ENCODE measurements at places on chromosomes 6 and 20.

GRCh38 chr6:1577896-1578745, 31.6 kb upstream of the FOXC1 start:
- DNase-seq: no peak

- DNase-seq: no peak
Observed at GRCh38 chr6:134882426-134883038, 67.4 kb downstream of the ALDH8A1 start.

DNA sequence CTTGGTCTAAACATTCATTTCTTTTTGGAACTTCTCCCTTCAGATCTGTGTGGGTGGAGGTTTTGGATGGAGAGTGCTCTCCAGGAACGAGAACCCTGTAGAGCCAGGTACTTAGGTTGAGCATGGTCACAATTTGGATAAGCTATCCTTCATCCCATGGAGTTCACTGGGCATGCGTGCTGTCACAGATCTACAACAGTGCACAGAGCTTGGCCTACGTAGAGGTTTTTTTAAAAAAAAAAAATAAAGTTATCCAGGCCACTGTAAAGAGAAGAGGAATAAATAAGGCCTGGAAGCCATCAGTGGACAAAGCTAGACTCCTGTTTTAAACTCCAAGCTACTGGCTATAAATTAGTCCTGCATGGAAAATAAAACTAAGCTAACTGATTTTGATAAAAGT, 165.6 kb downstream of the SLC24A3 start:
- no peak for DNase-seq

DNA sequence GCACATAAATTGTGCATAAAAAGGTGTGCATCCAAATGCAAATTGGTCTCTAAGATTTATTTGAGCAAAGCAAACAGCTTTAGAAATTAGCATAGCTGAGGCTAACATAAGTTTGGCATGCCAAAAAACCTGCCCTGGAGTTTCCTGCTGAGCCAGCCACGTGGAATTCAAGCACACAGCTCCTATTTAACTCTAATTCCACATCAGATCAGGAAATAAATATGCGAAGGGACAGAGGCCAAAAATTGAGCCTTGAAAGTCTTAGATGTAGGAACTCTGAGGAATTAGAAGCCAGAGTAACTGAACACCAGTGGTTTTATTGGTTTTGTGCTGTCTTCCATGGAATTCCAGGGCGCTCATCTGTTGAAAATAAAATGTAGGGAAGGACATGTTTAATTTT, 19.6 kb downstream of the SOBP start:
- no peak for DNase-seq

GRCh38 chr20:39048000-39048696, 86.0 kb downstream of the DHX35 start:
- DNase-seq: peak; percentile 44

DNA sequence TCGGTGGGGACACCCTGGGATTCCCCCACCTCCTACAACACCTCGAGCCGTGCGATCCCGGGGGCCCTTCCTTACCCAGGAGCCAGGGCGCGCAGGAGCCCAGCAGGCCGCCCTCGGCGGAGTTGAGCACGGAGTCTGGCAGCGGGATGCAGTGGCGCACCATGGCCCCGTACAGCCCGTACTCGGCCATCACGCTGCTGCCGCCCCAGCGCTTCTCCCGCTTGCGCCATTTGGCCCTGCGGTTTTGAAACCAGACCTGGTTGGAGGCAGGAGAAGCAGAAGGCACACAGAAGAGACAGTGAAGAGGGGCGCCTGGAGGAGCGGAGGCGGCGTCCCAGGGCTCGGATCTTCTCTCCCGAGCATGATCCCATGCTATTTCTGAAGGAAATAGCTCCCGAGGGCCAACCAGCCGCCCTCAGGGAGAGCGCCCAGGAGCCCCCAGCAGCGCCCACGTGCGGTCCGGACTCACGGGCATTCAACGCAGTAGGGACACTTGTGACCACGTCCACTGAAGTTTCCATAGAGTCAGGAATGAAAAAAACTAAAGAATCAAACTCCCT, 4.3 kb downstream of the VSX1 start:
- no peak for DNase-seq

DNA sequence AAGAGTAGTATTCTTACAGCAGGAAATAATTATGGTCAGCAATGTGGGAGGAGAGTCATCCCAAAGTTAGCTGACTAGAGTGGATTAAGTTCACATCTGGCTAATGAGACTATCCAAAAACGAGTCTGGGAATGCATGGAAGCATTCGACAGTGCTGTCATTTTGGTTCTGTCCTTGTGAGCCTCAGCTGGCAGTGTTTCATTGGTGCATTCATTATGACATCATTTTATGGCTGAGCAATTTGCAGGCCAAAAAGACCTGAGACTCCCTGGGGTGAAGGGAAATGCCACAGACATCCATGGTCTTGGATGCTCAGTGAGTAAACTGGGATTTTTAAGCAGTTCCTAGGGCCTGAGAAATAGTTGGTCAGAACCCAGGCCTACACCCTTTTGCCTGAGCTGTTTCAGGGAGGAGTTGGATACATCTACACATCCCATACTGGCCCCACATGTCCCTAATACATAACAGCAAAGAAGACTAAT, 196.4 kb upstream of the CCN2 start:
- DNase-seq: no peak

GRCh38 chr20:45433316-45433715, 17.4 kb downstream of the PIGT start:
- no peak for DNase-seq

DNA sequence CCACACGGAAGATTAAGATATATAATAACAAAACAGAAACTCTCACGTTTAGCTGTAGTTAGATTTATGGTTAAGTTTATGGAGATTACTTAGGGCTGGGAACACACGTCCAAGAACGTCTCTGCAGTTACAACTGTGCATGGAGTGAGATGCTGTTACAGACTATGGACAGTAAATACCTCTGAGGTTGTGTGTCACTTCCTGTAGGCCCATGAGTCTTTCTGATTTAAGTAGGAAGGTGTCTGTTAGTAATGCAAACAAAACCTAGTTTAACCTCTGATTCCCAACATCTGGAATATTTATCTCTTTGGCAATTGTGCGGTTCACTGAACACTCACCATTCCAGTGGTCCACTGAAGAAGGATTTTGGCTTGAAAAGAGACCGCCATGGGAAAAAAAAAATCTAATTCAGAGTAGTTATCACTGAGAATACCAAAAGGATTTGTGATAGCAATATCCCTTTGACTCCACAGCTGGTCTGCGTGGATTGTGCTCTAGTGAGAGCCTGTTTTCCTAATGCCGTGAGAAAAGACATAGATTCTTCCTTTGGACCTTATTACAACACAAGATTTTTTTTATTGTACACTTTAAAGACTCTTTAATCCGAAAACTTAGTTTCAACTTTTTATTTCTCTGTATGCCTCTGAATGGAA, 478.2 kb upstream of the CITED2 start:
- DNase-seq: no peak

GRCh38 chr6:133277228-133277899, 36.2 kb downstream of the EYA4 start:
- no peak for DNase-seq

DNA sequence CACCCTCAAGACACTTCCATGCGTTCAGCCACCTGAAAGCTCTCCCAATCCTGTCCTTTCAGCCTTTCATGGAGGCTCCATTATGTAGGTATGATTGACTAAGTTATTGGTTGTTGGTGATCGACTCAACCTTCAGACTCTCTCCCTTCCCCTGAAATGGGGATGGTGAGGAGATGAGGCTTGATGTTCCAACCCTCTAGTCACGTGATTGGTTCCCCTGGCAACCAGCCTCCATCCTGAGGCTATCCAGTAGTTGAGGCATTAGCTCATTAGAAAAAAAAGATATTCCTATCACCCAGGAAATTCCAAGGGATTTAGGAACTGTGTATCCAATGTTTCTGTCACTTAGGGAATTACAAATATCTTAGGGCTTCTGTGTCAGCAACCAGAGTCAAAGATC, 426.6 kb downstream of the PKHD1 start:
- DNase-seq: no peak

DNA sequence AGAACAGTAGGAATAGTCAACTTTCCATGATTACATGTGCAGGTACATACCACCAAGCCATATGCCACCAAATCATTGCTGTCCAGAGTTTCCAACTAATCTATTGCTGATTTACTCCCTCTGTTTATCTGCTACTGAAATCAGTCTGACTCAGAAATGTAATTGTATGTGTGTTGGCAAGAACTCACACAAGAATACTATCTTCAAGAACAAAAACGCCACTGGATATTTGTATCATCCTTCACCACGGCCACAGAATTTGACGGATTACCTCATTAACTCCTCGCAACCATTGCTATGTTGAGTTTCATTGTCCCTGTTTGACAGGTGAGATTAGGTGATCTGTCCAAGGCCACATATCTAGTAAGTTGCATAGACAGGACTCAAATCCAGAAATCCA, 159.2 kb downstream of the GMPR start:
- DNase-seq: no peak

DNA sequence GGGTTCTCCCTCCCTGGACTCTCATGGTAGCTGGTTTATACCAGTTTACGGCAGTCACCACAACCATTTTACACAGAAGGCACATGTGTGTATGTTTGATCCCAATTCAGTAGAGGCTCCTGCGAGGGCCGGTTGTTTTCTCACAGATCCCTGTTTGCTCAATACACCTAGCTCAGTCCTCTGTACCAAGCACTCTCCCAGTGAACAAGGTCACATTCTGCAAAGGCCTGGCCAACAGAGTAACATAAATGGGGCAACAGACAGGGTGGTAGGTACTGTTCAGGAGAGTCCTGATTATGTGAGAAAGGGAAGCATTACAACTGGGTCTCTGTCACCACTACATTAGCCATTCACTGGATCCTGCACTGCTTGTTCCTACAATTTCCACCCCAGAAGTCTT, 84.4 kb downstream of the ELOVL5 start:
- no peak for DNase-seq

- no peak for DNase-seq
Observed at GRCh38 chr6:132650429-132650828, 8.6 kb downstream of the TAAR1 start.

- DNase-seq: no peak
Observed at GRCh38 chr20:63835021-63835858, 4.2 kb upstream of the ZBTB46 start.

DNA sequence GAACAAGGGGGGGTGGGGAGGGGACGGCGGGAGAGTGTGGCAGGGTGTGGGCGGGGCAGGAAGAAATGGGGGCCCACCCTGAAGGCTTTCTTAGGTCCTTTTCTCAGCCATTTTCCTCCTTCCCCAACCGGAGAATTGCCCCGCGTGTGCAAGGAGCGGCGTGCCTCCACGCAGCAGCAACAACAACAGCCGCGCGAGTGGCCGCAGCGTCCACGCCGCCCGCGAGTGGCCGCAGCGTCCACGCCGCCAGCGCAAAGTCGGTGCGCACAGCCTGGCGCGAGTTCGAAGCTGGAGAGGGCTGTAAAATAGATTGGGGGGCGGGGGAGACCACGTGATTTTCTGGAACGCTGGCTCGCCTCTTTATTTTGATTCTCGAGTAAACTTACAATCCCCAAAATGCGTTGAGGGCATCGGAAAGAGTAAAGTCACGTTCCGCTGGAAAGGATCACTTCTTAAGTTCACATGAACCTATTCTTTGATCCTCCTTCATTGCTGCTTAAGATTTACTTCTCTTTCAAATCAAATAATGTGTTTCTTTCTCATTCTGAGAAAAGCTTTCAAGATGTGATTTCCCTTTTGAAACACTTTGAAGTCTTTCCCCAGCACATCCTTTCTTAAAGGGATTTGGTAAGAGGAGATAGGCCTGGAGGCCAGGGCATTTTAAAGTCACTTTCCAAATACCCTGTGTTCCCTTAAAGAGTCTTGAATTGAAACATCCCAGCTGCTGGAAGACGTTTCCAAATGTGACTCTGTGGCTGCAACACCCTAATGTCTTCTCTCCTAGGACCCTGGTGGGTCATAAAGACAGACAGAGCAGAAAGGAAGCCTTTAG, 66.7 kb upstream of the ZNF217 start:
- DNase-seq: peak; percentile 44

DNA sequence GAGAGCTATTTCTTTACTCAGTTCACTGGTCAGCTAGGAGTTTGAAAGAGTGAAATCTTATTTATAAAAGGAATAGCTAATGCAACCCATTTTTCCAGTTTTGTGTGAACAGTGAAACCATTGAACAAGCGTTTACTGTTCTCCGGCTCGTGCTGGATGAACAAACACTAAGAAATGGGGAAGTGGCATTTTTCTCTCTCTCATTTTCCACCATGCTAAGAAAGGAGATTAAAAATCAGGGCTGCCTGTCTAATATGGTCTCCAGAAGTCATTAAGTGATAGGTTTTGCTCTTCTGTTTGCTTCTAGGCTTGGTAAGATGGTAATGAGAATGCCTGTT, 774 bp upstream of the SFT2D1 start:
- DNase-seq: no peak

GRCh38 chr20:25272223-25273000, 24.5 kb downstream of the PYGB start:
- no peak for DNase-seq

DNA sequence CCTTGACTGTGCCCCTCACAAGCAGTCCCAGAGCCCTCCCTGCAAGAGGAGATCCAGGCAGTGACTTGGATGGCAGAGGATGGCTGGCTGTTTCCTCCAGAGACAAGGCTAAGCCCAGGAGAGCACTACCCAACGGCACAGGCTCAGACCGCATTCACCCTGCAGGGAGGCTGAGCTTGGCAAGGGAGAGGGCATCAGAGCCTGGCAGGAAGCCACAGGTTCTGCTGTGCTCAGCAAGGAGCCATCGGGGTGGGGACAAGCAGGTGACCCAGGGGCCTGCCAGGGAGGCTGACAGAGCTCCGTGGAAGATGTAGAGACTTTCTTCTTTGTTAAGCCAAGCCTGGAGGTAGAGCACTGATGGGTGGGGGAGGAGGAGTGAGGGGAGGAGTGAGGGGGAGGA, 159.2 kb upstream of the CST7 start:
- no peak for DNase-seq

- no peak for DNase-seq
Observed at GRCh38 chr6:106539936-106540335, 89.4 kb downstream of the RTN4IP1 start.

GRCh38 chr6:148342350-148343046, at the start of gene SASH1:
Gene SASH1 (plus strand): TSS chr6:148342838. CDS start chr6:148343068, 230 bp downstream.
- DNase-seq: no peak

- DNase-seq: no peak
Observed at GRCh38 chr6:158358450-158359077, 46.3 kb downstream of the TULP4 start.

GRCh38 chr6:116969211-116969863, 92.3 kb downstream of the RFX6 start:
- no peak for DNase-seq

GRCh38 chr6:149686230-149686629, 31.7 kb downstream of the LATS1 start:
- DNase-seq: no peak

GRCh38 chr6:137272403-137272802, 53.2 kb upstream of the IFNGR1 start:
- no peak for DNase-seq

- DNase-seq: no peak
Observed at GRCh38 chr6:49849213-49849907, 17.0 kb downstream of the CRISP1 start.

DNA sequence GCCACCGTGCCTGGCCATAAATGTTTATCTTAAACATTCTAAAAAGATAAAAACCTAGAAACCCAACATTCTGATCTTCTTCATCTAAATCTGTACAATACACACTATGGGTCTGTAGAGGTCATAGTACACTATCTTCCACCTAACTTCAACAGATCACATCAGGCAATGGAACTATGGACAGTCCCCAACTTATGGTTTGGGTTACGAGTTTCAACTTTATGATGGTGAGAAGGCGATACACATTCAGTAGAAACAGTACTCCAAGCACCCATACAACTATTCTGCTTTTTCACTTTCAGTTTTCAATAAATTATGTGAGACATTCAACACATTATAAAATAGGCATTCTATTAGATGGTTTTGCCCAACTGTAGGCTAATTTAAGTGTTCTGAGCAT, 23.1 kb downstream of the FKBP5 start:
- DNase-seq: no peak
